ENCODE measurements at places on chromosomes 16 and 17.
A peak's percentile ranks its signal among the peaks of the same experiment; 100 is the strongest.

DNA sequence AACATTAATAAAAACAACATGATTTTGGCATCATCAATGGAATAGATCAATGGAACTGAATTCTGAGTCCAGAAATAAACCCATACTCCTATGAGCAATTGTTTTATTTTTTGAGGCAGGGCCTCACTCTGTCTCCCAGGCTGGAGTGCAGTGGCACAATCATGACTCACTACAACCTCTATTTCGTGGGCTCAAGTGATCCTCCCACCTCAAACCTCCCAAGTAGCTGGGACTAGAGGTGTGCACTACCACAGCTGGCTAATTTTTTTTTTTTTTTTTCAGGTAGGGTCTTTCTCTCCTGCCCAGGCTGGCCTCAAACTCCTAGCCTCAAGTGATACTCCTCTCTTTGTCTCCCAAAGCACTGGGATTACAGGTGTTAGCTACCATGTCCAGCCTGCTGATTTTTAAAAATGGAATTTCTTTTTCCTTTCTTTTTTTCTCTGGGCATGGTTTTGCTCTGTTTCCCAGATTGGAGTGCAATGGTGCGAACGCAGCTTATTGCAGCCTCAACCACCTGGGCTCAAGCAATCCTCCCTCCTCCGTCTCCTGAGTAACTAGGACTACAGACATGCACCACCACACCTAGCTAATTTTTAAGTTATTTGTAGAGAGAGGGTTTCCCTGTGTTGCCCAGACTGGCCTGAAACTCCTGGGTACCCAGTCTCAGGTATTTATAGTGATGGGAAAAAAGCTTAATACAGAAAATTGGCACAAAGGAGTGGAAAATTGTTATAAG, 7.3 kb upstream of the PRDM7 start:
- no peak for DNase-seq

DNA sequence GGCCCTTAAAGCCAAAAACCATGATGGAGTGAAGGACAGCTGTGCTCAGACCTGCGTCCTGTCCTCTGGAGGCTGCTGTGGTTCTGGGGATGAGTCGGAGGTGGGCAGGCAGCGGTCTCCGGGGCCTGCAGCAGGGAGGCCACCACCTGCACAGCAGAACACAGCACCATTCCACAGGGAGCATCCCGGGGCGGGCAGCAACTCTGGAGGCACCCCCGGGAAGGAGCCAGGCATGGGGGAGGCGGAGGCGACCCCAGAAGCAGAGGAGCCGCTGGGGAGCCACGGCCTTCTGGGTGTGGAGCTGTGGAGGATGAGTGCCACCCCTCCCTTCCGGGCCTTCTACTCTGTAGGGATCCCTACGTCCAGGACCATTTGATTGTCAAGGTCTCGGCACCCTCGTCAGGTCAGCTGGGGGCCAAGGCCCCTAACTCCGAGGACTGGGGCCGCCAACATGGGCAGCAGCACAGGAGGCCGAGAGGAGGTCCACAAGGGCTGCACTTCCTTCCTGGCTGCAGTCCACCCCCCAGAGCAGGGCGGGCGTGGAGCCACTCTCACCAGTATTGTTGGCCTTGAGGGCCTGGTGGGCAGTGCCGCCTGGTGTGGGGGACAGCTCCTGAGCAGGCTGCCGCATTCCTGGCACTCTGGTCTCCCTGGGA, 23.8 kb downstream of the CEP131 start:
- DNase-seq = no peak

DNA sequence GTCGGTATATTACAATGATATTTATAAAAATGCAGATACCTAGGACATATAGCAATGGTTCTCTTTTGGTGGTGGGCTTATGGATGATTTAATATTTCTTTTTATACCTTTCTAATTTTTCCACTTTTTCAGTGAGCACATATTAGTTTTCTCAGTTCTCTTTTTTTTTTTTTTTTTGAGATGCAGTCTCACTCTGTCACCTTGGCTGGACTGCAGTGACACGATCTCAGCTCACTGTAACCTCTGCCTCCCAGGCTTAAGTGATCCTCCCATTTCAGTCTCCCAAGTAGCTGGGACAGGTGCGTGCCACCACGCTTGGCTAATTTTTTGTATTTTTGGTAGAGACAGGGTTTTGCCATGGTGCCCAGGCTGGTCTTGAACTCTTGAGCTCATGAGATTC, 15.1 kb downstream of the MAP3K14 start:
- no peak for DNase-seq

DNA sequence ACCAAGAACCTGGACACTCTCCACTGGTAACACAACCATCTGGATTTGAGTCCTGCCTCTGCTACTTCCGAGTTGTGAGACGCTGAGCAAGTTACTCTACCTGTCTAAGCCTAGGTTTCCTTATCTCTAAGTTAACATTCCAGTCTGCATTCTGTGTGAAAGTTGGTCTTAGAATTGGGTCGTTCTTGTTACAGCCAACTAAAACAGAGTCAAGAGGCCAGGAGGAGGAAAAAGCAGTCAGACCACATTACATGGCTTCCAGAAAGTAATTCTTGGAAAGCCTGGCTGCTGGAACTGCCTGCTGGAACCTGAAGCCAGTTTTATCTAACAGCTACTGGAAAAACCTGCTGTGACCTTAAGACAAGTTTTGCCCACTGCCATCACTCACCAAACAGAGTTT, 38.4 kb upstream of the XYLT1 start:
- no peak for DNase-seq

- no peak for DNase-seq
Measured at GRCh38 chr16:48597563-48598387, 12.2 kb downstream of the N4BP1 start.

DNA sequence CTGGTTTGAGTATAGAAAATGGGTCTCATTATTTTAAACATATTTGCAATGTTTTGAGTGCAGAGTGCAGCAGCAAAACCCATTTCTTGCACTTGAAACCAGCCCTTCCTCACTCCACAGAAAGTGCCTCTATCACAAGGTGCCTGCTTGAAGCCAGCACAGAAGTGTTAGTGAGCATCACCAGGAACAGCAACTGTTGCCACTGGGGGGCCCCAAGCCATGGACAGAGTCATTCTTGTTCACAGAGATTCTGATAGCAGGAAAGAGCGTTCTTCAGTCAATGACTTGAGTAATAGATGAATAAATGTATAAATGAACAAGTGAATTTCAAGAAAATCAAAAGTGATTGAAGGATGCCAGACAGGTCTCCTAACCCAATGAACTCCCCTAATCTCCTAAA, 45.6 kb downstream of the CHD9NB start:
- no peak for DNase-seq

- no peak for DNase-seq
Measured at GRCh38 chr17:61309362-61310256, 90.0 kb upstream of the TBX2 start.

DNA sequence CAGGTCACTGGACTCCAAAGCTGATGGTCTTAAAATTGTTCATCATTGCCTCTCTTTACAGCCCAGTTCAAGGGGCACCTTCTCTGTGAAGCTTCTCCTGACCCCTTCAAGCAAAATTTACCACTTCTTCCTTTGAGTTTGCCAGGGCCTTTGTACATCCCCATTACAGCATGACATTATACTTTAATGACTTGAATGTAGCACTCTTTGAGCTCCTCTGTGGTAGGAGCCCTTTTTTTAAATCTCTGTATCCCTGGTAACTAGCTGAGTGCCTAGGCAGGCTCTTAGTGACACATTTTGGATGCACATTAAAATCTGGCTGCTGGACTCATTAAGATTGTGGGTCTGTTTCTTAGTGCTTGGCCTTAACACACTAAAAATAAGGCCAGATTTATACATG, 412.1 kb downstream of the CA10 start:
- no peak for DNase-seq

DNA sequence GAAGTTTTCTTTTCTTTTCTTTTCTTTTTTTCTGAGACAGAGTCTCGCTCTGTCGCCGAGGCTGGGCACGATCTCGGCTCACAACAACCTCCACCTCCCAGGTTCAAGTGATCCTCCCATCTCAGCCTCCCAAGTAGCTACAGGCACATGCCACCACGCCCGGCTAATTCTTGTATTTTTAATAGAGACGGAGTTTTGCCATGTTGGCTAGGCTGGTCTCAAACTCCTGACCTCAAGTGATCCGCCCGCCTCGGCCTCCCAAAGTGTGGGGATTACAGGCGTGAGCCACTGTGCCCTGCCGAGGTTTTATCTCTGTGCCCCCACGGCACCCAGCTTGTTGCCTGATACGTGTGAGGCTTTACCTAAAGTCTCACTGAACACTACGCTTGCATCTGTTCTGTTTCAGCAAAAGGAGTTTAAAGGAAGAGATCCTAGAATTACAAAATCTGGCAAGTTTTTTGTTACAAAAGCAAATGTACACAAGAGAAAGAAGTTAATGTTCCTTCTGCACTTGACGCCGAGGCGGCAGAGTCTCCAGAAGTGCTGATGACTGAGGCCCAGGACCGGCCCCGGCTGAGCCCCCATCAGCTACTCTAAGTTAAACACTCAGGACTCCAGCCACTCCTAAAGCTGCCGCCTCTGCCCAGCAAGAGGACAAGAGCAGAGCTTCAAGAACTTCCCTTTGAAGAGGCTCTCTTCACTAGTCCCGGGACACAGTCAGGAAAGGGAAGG, 9.2 kb downstream of the ABCA3 start:
- no peak for DNase-seq

GRCh38 chr17:76275382-76276068, 10.4 kb downstream of the UBALD2 start:
- no peak for DNase-seq

GRCh38 chr17:5585836-5586521, 1.7 kb upstream of the NLRP1 start:
- no peak for DNase-seq

DNA sequence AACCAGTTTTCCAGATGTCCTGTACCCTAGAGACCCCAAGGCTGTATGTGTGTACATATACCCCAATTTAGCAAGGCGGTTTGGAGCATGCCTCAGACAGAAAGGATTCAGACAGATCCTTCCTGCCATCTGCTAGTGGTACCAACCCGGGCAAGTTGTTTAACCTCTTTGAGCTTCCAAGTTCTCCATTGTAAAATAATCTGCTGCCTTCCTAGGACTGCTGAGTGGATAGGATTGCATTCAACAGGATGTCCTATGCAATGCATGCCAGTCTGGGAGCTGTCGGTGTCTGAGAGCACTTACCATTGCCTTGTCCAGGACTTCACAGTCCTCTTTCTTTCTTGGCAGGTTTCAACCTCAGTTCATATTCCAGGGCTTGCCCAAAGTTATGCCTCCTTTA, 1.9 kb downstream of the CDH13 start:
- no peak for DNase-seq

DNA sequence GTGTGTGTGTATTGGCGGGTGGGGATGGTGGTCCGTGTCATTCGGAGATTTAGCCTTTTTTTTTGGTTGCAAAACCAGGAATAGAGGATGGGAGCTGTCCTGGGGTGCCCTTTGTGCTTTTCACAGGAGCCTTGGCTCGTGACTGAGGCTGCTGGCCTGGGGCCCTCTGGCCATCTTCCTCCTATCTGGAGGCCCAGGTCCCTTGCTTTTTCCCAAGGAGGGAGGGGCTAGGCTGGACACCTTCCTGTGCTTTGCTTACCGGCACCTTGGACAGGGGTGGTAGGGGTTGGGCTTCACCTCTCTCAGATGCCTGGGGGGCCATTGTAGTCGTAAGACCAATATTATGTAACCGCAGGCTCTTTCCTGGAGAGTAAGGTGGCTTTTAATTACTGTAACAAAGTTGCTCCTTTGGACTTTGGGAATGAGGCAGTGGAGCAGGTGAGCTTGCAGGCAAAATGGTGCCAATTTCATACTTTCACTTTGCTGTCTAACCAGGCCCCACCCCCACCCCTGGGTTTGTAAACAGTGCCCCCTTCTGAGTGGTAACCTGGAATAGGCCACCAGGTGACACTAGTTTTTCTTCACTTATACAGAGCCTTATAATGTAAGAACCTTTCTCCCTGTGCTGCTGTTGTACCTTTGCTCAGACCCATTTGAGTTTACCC, 1.2 kb downstream of the DYNLL2 start:
- peak; percentile 48 for DNase-seq

- no peak for DNase-seq
Measured at GRCh38 chr16:8697965-8698364, 23.5 kb downstream of the ABAT start.

DNA sequence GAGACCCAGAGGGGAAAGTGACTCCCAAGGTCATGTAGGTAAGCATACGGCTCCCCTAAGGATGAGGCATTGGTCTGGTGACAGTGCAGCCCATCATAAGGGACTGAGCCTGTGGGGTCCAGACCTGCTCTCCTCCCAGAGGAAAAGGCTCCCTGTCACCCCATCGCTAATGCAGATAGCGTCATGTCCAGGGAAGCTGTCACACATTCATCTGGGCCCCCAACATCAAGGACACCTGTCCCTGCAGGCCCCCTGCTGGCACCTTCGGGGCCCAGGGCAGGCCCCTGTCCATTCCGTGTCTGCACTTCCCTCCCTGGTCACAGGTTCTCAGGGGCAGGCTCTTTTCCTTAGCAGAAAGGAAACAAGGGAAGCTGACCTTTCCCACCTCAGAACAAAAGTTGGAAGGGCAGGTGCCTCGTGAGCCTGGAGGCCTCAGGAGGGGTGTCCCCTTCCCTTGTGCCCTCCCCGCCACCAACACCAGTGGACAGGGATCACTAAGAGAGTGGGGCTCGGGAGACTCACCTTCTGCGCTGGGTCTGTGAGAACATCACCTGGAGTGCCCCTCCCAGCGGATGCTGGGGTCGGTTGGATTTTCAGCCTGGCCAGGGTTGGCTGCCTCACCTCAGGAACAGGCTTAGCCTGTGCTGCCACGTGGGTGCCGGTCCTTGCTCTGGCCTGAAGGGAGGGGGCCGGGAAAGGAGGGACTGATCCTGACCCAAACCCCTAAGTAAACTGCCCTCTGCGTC, 17.3 kb upstream of the LASP1NB start:
- DNase-seq = no peak

GRCh38 chr17:19009970-19010369, 5.4 kb upstream of the FAM83G start:
- peak; percentile 3 for DNase-seq

Measured in left cardiac atrium (tissue), 4 donors.